Stimulated activated naive CD4-positive, alpha-beta T cell (primary cell): ENCODE measurements at places on chromosomes 3 and 15.

DNA sequence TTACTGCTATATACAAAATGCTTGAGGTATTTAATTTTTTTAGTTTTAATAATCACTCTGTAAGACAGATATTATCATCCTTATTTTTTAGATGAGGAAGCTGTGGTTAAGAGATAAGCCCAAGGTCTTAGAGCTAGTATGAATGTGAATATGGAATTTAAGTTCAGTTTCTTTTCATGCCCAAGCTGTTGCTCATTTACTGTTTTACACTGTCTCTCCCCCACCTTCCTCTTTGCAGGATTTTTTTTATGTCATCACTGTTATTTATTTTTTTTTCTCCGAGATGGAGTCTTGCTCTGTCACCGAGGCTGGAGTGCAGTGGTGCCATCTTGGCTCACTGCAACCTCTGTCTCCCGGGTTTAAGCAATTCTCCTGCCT lies 22.5 kb downstream of the MAP2K5 start:
- no peak for DNase-seq

DNA sequence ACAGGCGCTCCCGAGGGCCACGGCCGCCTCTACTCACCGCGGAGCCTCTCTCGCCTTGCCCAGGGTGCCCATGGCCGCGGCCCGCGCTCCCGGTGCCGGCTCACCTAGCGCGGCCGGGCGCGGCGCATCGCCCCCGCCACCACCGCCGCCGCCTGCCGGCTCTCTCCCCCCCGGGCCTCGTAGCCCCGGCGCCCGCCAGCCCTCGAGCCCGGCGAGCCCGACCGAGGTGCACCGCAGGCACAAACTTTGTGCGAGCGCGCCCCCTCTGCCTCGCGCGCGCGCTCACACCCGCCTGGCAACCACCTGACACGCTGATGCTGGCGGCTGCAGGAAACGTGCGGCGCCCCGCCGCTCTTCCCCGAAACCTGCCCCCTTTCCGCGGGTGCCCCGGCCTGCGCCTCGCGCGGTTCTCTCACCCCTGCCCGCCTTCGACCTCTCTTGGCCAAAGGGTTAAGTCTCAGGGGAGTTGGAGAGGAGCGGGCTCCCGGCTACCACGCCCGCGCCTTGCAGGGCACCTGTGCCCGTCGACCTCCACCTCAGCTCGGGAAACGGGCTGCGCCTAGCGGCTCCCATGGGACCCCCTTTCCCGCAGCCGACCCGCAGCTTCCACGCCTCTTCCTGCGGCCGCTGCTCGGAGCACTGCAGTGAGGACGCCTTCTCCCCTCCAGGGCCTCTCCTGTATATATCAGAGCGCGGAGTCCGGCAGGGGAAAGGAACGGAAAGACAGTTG lies at the start of gene RASGRP1:
RASGRP1 (minus strand) TSS at position 258 of the 730 bp plus-strand sequence; CDS start at position 72, 186 bp downstream.
- DNase-seq, result peak; percentile 90

GRCh38 chr15:38671675-38672254 lies 107.2 kb upstream of the RASGRP1 start:
- DNase-seq, result peak; percentile 60

- no peak for DNase-seq
These were observed 928.1 kb downstream of the ROBO1 start for GRCh38 chr3:78839693-78840092.

- peak; percentile 18 for DNase-seq
These were observed 8.8 kb downstream of the RPL39L start for GRCh38 chr3:187130346-187131066.

DNA sequence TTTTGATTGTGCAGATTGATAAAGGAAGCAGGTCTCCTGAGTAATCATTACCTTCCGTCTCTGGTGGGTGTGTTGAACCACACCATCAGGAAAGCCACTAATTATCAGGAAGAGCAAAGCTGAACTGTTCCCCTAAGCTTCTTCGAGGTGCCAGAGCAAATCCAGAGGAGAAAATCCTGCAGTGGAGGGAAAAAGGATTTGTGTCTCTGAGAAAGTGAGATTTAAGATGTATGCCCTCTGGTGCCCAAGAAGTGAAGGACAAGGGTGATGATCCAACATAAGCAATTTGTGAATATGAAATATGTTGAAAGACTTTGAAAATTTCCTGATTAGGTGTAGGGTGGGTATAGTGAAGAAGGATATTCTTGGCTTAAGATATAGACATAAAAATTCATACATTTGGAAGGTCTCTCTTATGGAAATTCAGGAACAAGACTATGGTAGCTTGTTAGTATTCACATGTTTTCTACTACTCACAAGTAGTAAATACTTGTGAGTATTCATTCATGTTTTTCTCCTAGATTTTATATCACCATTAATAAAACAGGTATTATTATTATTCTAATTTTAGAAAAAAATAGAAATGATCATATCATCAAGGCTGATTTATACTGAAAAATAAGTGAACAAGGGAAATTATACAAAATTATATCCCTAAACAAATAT lies 34.8 kb downstream of the COMMD2 start:
- peak; percentile 9 for DNase-seq
